Astrocyte (in vitro differentiated cells and primary cell): ENCODE measurements at places on chromosomes 1 and 21. TPM values are rescaled to one million over a fixed set of nuclear protein-coding genes. Genes with fewer than 3 reads are reported as not detected.

GRCh38 chr1:47823040-47823808 lies 174.0 kb downstream of the TRABD2B start:
- no peak for DNase-seq

- no peak for DNase-seq
Observed at GRCh38 chr1:190259424-190259823, 218.2 kb downstream of the BRINP3 start.

The ATP1A2 gene
- 2.5 and 3.5 TPM in 2 replicates for total RNA-seq

The FAM177B gene
- not detected in 2 replicates for total RNA-seq

DNA sequence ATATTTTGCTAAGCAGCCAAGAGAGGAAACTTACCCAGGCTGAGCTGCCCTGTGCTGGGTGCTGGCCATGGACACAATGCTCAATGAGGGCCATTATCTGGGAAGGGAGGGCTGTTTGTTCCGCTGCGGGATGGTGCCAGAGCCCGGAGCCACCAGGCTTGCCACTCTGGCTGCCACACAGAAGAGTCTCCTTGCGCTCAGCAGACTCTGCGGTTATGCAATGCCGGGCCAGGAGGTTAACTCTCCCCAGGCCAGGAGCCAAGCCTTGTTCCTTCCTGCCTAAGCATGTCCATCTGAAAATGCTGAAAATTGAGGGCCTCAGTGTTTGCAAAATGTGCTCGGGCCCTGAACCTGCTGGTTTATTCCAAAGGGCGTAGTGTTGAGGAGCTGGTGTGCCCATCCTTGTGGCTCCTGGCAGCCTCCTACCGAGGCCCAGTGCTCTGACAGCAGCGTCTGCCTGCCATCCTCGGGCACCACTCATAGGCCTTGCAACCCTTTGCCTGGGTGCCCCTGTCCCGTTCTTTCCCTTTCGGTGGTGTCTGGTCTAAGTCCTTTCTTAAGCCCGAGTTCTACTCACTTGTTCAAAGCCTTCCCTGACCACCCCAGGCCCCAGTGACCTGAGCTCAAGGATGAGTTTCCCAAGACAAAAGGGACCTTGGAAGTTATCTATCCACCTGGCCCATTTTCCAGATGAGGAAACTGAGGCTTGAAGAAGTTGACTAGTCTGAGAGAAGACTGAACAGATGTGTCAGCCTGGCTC lies 133.8 kb upstream of the EDN2 start:
- DNase-seq = no peak

The KPRP gene
- not detected in 2 replicates for total RNA-seq

- no peak for DNase-seq
Observed at GRCh38 chr1:155977690-155978324, 540 bp downstream of the ARHGEF2 start.

GRCh38 chr1:34007760-34008159 lies 143.9 kb downstream of the HMGB4 start:
- no peak for DNase-seq

DNA sequence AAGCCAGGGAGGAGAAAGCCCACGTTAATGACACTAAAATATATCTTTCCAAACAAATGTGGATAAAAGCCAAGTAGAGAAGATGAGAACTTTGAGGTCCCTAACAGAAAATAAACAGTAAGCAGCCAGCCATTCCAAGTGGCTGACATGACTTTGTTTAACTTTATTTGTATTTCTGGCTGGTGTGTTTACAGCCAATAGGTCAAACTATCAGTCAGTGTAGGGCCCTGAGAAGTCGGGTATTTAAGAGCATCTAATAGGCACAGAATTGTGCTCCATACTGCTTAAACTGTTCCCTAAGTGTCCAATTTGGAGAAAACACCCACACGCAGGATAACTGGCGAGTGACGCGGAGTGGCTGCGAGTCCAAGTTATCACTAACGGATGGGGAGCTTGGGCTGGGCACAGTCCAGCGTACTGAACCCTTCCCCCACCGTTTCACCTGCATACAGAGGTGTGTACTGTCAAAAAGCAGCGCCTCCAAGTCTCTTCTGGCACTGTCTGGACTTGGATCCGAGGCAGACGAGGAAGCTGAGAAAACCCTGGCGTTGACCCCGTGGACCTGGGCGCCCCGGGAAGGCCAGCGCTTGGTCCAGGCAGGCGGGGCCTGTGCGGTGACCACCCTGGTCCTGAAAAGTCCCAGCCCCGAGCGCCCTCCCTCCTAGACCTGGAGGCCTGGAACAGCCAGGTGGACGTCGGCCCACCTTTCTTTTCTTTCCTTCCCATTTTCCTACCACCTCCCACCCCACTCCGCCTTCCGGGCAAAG lies 662 bp upstream of the LGALS8 start:
- DNase-seq = no peak
